ENCODE measurements at places on chromosomes 2 and 18.
A peak's percentile ranks its signal among the peaks of the same experiment; 100 is the strongest.

GRCh38 chr18:45334191-45334590 lies 281.1 kb upstream of the SLC14A2 start:
- DNase-seq = no peak

DNA sequence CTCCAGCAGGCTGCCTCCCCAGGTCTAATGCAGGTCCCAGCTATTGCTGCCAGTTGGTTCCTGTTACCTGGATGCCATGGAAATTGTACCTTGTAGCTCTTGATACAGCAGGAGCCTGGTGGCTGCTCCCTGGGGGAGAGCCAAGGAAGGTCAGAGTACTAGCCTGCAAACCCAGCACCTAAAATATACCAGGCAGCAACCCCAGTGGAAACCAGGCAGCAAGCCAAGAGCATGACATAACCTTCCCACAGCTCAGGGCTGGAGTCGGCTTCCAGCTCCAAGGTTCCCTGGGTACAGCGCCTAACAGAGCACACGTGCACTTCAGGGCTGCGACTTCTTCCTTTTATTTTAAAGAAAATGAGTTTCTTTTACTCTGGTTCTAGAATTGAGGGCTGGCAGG lies 30.3 kb downstream of the TNP1 start:
- peak; percentile 66 for DNase-seq

- no peak for DNase-seq
Observed at GRCh38 chr2:47072018-47072691, 83.0 kb downstream of the STPG4 start.

DNA sequence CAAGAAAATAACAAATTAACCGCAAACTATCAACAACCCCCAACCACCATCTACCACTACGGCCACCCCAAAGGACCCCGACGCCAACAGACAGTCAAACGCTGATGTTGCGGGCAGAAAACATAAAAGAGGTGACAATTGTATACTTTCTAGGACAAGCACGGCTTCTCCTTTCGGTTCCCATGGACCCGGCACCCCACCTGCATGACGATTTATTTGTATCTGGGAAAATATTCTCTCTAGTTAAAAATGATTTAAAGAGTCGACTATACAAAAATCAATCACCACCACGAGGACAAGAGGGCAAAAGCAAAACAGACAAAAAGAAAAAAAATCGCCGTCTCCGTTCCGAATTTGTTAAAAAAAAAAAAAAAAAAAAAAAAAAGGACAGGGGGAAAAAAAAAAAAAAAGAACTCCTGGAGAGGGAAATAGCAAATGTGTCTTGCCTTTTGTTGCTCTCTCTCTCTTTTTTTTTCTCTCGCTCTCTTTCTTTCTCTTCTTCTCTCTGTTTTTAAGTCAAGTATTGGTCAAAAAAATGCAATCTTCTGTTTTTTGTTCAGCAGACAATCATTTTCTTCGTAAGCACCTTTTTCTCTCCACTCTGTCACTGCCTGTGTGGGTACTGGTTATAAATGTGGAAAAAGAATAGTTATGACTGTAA lies 3.6 kb downstream of the SIX3 start:
- no peak for DNase-seq

GRCh38 chr2:118604371-118604770 lies 243.1 kb downstream of the EN1 start:
- DNase-seq = no peak

GRCh38 chr2:28406276-28407096 lies 13.8 kb downstream of the FOSL2 start:
- no peak for DNase-seq

DNA sequence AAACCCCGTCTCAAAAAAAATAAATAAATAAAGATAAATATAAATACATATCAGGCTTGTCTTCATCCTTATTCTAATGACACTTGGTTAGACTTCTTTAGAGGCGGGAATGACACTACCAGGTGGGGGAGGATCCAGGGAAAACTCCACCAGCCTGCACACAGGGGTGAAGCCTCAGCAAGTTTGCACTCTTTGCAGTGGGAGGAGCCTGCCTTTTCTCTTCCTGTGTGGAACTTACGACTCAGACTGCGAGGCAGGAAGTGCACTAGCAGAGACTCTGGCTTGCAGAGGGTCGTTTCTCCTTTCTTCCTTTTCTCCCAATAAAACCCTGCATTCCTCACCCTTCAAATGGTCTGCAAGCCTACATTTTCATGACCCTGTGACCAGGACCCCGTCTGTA lies 153.6 kb upstream of the CBLN2 start:
- DNase-seq = no peak

DNA sequence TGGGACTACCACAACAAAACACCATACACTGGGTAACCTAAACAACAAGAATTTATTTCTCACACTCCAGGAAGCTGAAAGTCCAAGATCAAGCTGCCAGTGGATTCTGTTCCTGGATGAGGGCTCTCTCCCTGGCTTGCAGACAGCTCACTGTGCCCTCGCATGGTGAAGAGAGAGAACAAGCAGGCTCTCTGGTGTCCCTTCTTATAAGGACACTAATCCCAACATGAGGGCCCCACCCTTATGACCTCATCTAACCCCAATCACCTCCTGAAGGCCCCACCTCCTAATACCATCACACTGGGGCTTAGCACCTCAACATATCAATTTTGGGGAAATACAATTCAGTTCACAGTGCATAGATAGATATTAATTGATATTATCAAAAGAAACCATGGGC lies 83.5 kb downstream of the BIN1 start:
- DNase-seq = no peak

DNA sequence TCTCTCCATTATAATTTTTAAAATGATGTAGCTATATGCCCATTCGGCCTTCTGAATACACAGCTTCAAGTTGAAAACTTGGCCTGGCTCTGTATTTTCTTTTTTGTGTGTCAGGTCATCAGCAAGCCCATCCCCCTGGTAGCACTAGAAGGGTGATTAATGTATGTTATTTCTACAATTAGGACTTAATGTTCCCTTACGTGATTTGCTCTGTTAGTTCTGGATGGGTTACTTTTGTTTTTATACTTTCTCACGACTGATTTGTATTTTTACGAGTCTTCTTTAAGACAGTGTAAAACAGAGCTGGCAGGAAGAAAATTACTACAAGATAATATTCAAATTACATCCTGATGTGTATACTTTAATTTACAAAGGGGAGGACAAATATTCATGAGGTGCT lies 88.4 kb upstream of the RGPD4 start:
- no peak for DNase-seq

DNA sequence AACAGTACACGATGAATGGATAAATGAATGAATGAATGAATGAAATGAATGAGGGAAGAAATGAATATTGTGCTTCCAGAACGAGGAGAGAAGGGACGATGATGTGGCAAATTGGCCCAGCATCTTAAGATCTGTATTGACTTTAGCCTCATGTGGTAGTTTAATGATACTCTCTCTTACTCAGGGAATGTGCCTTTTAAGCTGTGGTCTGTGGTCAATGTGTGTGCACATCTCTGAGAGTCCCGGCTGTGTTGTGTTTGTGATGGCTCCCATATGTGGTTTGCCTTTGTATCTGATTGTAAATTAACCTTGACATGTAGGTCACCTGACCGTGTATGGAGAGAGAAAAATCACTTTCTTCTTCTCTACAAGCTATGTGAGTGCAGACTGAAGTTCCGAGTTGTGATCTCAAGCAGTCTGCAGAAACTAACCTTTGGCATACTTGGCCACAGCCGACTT lies 91.2 kb downstream of the NEDD4L start:
- no peak for DNase-seq

GRCh38 chr2:135227386-135227785 lies 175.3 kb downstream of the RAB3GAP1 start:
- no peak for DNase-seq

DNA sequence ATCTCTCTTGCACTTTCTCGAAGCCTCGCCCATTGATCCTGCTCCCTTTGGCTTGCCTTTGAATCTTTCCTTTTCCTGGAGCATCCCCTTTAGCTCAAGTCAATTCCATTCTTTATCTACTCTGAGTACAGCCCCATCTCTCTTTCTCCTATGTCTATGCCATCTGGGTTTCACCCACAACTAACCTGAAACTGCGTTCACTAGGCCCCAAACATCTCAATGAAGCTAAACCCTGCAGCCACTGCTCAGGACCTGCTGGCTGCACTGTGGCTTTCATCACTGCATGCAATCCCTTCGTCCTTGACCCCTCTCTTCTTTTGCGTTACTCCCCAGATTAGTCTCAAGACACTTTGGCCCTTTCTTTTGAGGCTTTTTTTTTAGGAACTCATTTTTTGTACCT lies 81.6 kb upstream of the CYRIA start:
- DNase-seq = no peak

DNA sequence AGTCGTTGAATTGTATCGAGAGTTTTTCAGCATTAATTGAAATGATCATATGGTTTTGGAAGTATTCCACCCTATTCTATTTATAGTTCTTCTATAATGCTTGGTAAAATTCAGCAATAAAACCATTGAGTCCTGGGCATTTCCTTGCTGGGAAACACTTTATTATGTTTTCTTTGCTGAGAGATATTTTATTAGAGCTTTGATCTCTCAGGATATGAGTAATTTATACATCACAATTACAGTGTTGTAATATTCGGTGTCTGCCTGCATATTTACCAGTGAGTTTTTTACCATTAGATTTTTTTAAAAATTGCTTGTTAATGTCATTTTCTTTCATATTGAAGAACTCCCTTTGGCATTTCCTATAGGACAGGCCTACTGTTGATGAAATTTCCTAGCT lies 402.7 kb upstream of the FSIP2 start:
- DNase-seq = no peak

DNA sequence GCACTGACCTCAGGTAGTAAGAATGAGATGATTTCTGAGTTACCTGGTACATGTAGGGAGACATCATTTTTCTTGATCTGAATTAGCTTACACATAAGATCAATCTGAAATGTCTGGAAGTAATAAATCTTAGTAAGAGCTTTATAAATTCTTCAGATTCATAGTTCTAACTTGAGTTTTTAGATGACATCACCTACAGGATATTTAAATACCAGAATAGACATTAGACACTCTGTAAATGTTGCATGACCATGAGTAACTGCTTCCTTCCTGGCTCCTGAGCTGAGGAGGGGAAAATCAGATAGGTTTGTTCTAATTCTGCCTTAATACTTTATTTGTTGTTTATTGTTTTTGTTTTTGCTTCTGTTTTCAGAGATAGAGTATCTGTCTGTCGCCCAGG lies 181.8 kb downstream of the PHLPP1 start:
- DNase-seq = no peak

GRCh38 chr2:190947711-190948251 lies 66.2 kb downstream of the STAT1 start:
- peak; percentile 31 for DNase-seq

- no peak for DNase-seq
Observed at GRCh38 chr2:102061286-102061699, 69.5 kb downstream of the IL1R2 start.

DNA sequence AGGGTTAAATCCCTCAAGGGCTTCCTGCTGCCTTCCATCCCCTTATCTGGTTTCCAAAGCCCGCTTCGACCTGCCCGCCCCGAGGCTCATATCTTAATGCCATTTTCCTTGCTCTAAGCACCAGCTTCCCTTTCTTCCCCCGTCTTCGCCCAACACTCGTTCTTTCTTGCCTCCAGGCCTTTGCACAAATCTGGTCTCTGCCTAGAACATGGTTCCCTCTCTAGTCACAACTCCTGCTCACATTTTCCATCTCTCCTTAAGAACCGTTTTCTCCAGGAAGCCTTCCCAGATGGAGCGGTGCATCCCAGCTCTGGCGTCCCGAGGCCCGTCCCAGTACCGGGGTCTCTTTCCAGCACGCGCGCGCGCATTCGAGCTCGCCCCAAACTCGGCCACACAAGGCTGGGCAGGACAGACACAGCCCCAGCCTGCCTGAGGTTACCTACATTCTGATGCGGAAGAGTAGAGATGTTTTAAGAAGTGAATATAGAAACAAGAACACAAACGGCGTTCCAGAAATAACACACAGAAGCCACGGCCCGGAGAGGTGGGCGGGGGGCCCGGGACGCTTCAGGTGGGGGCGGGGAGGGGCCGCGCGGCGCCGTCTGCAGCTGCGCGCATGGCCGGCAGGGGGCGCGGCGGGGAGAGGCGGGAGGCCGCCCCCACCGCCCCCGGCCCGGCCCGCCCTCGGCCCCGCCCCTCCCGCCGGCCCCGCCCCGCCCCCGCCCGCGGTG lies at the start of gene DGKD:
DGKD (plus strand) TSS at position 726 of the 731 bp plus-strand sequence. CDS start 25 bp downstream, outside the sequence.
- no peak for DNase-seq

- DNase-seq = no peak
Observed at GRCh38 chr2:54723996-54724559, 616 bp downstream of the EML6 start.

- DNase-seq = no peak
Observed at GRCh38 chr18:39037925-39038324, 1472.3 kb upstream of the CELF4 start.

DNA sequence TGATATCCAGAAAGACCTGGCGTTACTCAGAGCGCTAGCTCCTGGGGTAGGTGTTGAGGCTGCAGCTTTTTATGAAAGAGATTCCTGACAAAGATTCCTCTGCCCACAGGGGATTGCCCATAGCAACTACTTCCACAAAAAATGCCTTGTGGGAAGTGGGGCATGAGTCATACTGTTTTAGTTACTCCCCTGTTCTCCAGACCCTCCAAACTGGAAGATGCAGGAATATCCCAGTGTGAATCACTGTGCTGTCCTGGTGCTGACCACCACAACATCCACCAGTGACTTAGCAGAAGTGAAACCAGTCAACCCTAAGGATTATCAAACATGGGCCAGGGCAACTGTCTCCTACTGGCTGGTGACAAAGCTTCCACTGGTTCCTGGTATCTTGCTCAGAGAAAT lies 61.8 kb downstream of the CDH2 start:
- DNase-seq = no peak

GRCh38 chr2:23824777-23825212 lies 102.1 kb downstream of the ATAD2B start:
- DNase-seq = no peak

- no peak for DNase-seq
Observed at GRCh38 chr2:124353656-124354055, 328.6 kb downstream of the CNTNAP5 start.

GRCh38 chr2:179614121-179614520 lies 247.3 kb downstream of the ZNF385B start:
- no peak for DNase-seq

- no peak for DNase-seq
Observed at GRCh38 chr2:10908195-10908594, 3.5 kb upstream of the KCNF1 start.

DNA sequence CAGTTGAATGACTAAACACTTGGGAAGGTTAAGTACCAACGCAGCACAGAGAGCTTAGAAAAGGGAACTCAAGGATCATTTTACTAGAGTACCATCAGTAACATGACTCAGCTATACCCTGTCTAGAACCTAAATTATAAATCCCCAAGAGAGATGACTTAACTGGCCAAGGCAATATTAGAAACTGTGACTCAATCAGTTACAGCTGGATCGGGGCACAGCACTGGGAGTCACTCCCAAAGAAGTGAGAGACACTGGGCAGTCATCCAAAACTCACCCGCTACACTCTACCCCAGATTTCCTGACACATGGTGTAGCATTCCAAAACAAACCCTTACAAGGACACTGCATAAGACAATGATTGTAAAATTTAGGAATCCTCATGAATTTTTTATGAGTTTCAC lies 17.7 kb downstream of the IWS1 start:
- peak; percentile 64 for DNase-seq
